ENCODE measurements at places on chromosomes 1 and 21.

GRCh38 chr1:99682291-99682751 lies 36.4 kb downstream of the PALMD start:
- DNase-seq = no peak

- no peak for DNase-seq
Observed at GRCh38 chr1:196584696-196585095, 23.5 kb downstream of the KCNT2 start.

DNA sequence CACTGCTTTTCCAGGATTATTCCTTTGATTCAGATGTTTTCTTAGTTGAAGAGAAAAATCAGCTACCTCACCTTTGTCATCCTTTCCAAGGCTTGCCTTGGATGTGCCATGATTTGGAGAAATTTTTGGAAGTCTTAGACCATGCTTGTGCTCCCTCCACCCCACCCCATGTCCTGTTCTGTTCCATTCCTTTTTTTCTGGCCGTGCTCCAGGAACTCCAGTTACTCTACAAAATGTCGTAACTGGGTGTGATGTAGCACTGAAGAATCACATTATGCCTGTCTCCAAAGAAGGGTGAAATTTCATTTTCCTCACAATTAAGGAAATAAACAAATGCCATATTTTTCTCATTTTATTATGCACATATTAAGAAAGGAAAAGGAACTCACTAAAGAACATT lies 217.8 kb upstream of the ZRANB2 start:
- no peak for DNase-seq

- peak; percentile 48 for DNase-seq
Observed at GRCh38 chr1:234613128-234613875, 3.3 kb upstream of the IRF2BP2 start.

DNA sequence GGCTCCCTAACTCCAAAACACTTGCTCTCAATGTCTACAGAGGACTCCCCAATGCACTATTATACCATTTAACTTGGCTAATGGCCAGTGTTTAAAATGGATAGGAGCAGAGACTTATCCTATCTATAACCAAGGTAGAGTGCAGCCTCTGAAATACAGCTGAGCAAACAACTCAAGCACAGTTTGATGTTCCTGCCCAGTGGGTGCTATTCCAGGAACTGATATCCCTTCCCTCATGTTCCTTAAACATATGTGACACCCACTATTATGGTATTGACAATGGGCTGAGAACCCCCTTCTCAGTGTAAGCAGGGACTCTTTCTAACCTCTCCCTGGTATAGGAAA lies 51.7 kb downstream of the SH3GLB1 start:
- DNase-seq = peak; percentile 70

DNA sequence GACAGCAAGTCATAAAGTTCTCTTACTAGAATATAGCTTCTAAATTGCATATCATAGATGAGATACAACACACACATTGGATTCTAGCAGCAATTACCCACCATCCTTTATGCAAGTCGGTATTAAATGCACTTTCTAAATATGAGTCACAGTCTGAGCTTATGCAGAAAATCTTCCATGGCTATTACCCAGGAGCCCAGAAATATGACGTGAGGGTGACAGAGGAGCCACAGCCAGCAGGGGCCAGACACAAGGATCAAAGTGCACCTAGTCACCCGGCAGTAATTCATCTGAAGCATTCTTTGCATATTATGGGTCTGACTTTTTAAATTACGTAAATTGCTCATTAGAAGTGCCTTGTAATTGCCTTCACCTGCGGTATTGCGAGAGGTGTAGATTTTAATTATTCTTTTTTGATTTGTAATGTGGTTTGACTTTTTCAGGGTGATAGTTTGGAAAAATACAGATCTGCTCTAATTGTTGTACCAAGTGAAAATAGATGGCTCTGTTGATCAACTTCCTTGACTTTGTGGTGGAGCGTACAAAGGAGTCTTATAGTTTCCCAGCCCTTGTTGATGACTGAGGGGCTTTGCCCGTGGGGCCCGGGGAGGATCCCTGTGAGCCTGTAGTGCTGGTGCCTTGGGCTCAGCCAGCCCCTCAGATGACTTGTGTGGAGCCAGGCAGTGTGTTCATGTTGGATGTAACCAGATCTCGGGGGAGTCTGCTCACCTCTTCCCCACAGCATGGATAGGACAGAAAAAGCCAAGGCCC lies 470.0 kb upstream of the VAMP3 start:
- no peak for DNase-seq

- DNase-seq = no peak
Observed at GRCh38 chr1:165426745-165427144, 18.2 kb downstream of the RXRG start.
